ENCODE measurements at places on chromosomes 13 and 19.

- DNase-seq, result no peak
These were observed 30.1 kb downstream of the DNAJC3 start for GRCh38 chr13:95707035-95707434.

- no peak for DNase-seq
These were observed 96.6 kb downstream of the UBL3 start for GRCh38 chr13:29753618-29754472.

GRCh38 chr19:46000491-46001246 lies 5.4 kb downstream of the CCDC61 start:
- DNase-seq, result peak; percentile 52

DNA sequence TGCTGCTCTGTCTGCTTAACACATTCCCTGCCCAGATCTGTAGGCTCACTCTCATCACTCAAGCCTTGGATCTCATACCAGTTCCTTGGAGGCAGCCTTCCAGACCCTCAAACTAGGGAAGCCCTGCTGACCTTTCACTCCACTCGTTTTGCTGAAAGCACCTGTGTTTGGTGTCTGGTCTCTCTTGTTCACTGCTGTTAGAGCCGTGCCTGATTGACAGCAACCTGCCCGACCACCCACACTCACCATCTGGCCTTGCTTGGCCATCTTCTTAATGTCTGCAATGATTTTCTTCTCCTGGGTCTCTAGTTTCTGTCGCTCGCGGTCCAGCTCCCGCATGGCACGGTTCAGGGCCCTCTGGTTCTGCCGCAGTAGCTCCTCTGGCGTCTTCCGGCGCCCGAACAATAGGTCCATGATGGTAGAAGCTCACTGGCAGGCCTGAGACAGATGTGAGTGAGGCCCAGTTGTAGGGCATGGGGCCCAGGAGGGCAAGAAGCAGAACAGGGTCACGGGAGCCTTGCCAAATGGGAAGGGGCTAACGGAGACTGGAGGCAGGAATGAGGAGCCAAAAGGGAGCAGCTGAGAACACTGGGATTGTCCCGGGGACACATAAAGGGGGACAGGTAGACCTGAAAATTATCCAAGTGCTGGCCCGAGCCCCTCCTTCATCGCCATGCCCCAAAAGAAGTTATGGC lies 959 bp downstream of the CHMP2A start:
- DNase-seq, result no peak

GRCh38 chr13:66273011-66273410 lies 957.1 kb downstream of the PCDH9 start:
- DNase-seq, result no peak

GRCh38 chr19:8840708-8841107 lies 8.5 kb downstream of the MBD3L1 start:
- no peak for DNase-seq

GRCh38 chr19:16386619-16387240 lies 62.1 kb downstream of the KLF2 start:
- no peak for DNase-seq

DNA sequence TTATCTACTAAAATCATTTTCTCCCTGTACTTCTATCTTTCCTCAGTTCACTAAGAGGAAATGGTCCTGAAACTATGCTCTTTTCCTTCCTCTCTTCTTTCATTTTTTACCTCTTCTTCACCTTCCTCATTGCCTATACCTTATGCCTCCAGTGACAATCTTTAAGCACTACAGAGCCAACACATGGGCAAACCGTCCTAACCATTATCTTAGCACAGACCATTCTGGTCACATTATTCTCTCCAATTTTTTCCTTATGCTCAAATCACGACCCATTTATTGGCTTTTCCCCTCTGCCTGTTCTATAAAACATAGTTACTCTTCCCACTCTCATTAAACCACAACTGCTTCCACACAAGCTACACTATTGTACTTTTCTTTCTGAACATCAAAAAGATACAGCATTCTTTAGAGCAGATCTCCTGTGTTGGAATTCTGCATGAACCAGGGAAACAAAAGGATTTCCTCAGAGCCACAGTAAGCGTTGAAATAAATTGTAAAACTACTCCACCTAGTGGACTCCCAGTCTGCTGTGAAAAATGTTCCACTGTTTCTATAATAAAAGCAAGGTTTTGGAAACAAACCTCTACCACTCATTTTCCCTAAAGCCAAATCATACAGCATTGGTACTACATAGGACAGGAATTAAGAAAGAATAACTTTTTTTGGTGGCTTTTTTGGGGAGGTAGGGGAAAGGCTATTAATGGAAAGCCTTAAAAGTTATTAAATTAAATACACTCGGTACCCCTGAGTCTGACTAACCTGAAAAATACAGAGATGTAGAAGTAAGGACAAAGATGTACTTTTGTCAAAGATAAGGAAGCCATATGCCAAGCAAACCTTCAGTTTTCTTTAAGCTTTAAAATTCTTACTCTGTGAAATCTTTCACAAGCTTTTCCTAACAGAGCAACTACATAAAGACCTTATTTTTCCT lies 19.5 kb downstream of the NUFIP1 start:
- no peak for DNase-seq

DNA sequence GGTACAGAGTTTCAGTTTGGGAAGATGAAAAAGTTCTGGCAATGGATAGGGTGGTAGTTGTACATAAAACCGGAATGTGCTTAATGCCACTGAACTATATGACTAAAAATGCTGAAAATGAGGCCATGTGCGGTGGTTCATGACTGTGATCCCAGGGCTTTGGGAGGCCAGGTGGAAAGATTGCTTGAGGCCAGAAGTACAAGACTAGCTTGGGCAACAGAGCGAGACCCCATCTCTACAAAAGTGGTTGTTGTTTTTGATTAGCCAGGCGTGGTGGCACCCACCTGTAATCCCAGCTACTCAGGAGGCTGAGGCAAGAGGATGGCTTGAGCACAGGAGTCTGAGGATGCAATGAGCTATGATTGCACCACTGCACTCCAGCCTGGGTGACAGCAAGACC lies 12.8 kb downstream of the SMAD9 start:
- no peak for DNase-seq

DNA sequence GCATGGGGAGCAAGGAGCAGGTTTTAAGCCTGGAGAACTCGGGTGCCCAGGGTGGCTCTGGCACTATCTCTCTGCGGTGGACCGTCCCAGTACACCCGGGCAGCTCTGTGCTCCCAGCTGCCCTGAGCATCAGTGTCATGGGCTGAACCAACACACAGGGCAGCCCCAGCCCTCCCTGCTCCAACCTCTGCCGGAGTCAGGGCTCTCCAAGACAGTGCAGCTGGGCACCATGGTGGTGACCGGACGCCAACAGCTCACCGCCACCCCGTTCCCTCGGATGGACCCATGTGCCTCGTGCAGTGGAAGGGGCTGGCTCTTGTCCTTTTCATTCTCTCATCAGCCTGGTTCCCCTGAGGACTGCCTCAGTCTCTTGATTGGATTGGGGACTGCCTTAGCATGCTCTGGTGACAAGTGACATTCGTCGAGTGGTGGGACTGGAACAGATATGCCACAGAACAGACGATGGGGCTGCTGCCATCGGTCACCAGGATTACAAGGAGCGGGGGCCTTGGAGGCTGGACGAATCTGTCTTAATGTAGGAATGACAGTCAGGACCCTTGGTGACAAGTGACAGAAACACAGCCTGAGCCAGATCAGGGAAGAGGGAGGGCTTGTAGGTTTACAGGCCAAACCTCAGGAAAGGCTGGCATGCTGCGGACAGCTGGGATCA lies 25.7 kb upstream of the VSTM2B start:
- no peak for DNase-seq

DNA sequence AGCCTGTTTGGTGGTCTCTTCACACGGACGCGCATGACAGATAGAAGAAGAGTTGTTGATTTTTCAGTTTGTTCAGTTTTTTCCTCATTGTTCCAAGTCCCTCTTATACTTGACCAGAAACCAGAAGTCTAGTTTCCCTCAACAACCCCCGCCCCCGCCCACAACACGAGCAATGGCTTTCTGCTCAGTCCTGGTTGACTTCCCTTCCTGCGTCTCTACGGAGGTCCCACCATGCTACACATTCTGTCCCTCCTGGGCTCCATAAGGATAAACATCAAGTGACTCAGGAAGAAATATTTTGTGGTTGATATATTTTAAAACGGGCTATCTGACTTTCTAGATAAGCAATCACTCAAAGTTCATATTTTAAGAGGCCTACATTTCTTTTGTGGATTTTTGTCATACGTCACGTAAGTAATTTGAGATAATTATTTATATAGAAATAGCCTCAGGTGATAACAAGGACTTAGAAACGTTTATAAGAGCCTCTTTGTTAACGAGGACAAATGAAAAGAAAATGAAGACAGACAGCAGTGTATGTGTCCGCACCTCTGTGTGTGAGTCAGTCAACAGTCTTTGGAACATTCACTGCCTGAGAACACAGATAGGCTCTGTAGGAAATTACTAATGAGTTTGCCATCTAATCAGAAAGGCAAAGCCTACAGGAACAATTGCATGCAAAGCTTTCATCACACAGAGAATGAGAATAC lies 214.4 kb downstream of the RAP2A start:
- no peak for DNase-seq

GRCh38 chr19:18966307-18966706 lies 25.3 kb upstream of the HOMER3 start:
- DNase-seq, result no peak

DNA sequence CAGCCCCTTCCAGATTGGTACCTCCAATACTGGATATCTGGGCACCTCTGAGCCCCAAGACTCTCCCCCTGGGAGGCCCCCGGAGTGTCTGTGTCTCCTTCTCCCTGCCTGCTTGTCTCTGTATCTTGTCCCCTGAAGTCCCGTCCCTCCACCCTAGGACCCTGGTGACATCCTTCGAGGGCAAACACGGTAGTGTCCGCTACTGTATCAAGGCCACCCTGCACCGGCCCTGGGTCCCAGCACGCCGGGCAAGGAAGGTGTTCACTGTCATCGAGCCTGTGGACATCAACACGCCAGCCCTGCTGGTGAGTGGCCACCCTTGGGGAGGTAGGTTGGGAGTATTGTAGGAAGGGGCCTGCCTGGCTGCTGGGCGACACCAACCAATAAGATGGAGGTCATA lies 844 bp downstream of the ARRDC2 start:
- no peak for DNase-seq

DNA sequence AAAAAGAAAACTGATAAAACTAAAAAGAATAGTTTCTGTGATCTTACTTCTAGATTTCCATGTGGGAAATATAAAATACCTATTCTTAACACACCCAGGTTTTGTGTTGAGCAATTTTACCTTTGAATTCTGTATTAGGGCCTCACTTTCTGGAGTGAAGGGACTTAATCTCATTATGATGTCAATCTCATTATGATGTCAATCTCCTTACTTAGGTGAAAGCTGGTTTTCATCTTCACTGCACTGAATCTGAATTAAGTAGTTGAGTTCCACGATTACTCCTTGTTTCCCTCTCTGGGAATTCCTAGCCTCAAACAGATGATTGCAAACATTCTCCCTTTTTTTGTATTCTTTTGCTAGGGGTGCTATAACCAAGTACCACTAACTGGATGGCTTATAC lies 1367.2 kb downstream of the EFNB2 start:
- no peak for DNase-seq

- DNase-seq, result no peak
These were observed 113.5 kb upstream of the PABPC3 start for GRCh38 chr13:24982333-24982999.

GRCh38 chr13:24450530-24450929 lies 62.0 kb downstream of the PARP4 start:
- no peak for DNase-seq

DNA sequence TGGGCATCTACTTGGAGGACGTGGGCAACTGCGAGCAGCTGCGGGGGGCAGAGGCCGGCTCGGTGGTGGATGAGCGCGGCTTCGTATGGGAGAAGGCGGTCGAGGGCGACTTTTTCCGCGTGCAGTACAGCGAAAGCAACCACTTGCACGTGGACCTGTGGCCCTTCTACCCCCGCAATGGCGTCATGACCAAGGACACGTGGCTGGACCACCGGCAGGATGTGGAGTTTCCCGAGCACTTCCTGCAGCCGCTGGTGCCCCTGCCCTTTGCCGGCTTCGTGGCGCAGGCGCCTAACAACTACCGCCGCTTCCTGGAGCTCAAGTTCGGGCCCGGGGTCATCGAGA lies 10.3 kb upstream of the STRN4 start:
- DNase-seq, result no peak

DNA sequence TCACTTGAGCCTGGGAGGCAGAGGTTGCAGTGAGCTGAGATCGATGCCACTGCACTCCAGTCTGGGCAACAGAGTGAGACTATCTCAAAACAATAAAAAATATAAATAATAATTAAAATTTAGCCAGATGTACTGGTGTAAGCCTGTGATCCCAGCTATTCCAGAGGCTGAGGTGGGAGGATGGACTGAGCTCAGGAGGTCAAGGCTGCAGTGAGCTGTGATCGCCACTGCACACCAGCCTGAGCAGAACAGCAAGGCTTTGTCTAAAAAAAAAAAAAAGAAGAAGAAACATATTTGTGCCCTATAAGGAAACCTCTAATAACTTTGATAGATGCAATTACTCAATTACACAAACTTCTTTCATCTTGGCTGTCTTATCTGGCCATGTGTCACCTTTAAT lies 52.3 kb downstream of the ABCC4 start:
- DNase-seq, result no peak

- no peak for DNase-seq
These were observed 1.4 kb upstream of the FCHO1 start for GRCh38 chr19:17749912-17750317.

- DNase-seq, result no peak
These were observed 11.6 kb downstream of the TPM4 start for GRCh38 chr19:16087940-16088339.

DNA sequence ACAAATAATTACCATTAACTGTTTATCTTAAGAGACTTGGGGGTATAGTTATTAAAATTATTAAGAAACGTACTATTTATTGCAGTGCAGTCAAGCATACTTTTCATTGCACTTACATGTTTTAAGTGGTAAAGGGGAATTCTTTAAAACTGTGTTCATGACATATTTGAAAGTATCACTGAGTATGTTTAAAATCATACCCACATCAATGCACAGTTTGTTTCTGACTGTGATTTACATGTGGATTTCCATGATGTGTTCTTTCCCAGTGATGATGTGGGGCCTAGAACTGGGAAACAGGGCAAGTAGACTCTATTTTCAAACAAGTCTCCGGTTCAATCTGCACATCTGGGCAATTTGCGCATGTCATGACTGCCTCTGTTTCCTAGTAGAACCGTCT lies 340.5 kb upstream of the OBI1 start:
- DNase-seq, result no peak

DNA sequence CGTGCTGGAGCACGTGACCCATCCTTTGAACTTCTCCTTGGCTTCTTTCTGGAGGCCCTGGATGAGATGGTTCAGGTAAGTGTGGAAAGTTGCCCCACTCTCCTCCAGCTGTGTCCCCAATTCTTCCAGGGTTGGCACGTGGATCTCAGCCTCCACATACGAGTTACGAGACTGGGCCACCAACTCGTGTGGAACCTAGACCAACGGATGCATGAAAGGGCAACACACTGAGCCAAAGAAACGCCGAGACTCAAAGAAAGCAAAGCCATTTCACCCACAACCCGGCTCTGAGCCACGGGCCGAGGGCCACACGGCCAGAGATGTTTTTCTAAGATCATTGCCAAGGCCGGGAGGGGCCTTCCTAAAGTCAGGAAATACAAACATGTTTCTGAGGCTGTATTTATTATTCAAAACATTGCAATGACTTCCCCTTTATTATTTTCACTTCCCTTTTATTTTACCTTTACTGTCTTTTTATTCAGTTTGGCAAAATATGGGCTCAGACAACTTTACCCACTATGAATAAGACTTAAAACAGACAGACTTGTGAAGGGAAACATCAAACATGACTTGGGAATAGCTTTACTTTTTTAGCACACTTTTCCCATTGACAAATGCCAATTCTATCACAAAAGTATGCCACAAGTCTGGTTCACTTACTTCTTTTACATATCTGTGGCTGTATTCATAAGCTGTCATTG lies 94.6 kb downstream of the KL start:
- no peak for DNase-seq
